ENCODE measurements at places on chromosomes 3 and 15. TPM values are rescaled to one million over a fixed set of nuclear protein-coding genes. Genes with fewer than 3 reads are reported as not detected.

C15orf61 gene
- total RNA-seq = 7.4 TPM

FANCD2OS gene
- not detected for total RNA-seq

ZPLD1 gene
- total RNA-seq = 0.17 TPM

TGM5 gene
- total RNA-seq = not detected

DPPA4 gene
- total RNA-seq = 0.26 TPM

RTP3 gene
- total RNA-seq = not detected

Data from fibroblast of lung (primary cell).